Stimulated activated naive CD8-positive, alpha-beta T cell treated with anti-CD3 and anti-CD28 coated beads, Interleukin-15, Interleukin-2, amounts not matched to agents 100 U/mL and 50 U/mL, for 24 hours (primary cell): ENCODE measurements at places on chromosomes 12 and 14.
A peak's percentile ranks its signal among the peaks of the same experiment; 100 is the strongest.

GRCh38 chr12:2082321-2082720 is 29.5 kb downstream of the CACNA1C start:
- DNase-seq: no peak

GRCh38 chr14:84750763-84751554 is 779.0 kb upstream of the FLRT2 start:
- no peak for DNase-seq

DNA sequence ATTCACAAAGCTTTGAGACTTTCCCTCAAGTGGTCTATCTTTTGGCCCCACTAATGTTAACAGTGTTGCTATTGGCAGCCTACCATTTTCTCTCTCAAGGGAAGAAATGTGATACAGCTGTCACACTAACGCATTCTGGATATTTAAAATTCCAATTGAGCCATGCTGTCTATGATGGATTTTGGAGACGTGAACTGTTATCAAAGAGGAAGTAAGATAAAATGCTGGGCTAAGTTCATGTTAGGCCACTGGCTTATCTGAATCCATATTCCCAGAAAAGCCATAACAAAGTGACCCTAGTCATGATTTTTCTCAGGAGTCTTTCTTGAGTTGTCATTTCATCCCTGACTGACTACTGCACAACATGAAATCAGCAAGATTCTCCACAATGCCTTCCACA is 200.2 kb downstream of the PHLDA1 start:
- no peak for DNase-seq

DNA sequence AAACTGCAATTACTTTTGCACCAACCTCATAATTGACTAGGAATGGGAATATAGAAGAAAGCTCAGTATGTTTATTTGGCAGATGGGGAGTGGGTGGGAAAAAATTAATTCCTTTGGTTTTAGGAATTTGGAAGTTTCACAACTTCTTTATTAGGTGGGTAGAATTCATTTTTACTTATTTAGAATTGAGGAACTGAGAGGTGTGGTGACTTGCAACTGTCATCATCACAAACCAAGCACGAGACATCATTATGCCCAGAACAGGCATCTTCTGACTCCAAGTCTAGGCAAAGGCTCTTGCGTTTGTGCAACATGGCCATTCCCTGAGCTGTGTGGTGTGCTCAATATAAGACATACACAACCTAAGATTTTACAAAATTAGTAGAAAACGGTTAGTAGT is 380.0 kb downstream of the ATP23 start:
- no peak for DNase-seq

GRCh38 chr12:47591361-47591791 is 114.5 kb downstream of the RPAP3 start:
- DNase-seq: no peak

- DNase-seq: no peak
Measured at GRCh38 chr14:96267336-96267735, 11.3 kb downstream of the BDKRB1 start.

GRCh38 chr14:49505041-49505766 is 81.0 kb downstream of the RPS29 start:
- DNase-seq: no peak

GRCh38 chr12:3179731-3180130 is 102.6 kb downstream of the TSPAN9 start:
- no peak for DNase-seq

DNA sequence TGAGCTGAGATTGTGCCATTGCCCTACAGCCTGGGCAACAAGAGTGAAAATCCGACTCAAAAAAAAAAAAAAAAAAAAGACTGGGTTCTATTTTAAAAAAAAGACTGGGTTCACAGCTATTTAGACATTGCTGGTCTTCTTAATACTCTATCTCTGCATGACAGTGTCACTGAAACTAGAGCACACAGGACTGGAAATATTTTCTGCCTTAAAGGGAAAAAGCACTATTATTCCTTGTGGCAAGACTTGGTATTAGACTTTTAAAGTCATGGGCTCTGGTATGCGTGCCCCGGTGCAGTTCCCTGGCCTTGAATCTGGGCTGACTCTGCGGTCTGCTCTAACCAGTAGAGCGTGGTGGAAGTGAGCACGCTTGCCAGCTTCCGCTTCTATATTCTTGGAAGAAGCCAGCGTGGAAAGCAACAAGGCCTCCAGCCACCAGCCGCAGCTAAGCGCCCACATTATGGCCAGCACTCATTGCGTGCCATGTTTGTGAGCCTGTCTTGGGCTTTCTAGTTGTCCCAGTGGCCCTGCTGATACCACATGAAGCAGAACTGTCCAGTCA is 31.3 kb downstream of the PRKAB1 start:
- no peak for DNase-seq

GRCh38 chr12:131882804-131883520 is 11.5 kb upstream of the ULK1 start:
- DNase-seq: no peak

DNA sequence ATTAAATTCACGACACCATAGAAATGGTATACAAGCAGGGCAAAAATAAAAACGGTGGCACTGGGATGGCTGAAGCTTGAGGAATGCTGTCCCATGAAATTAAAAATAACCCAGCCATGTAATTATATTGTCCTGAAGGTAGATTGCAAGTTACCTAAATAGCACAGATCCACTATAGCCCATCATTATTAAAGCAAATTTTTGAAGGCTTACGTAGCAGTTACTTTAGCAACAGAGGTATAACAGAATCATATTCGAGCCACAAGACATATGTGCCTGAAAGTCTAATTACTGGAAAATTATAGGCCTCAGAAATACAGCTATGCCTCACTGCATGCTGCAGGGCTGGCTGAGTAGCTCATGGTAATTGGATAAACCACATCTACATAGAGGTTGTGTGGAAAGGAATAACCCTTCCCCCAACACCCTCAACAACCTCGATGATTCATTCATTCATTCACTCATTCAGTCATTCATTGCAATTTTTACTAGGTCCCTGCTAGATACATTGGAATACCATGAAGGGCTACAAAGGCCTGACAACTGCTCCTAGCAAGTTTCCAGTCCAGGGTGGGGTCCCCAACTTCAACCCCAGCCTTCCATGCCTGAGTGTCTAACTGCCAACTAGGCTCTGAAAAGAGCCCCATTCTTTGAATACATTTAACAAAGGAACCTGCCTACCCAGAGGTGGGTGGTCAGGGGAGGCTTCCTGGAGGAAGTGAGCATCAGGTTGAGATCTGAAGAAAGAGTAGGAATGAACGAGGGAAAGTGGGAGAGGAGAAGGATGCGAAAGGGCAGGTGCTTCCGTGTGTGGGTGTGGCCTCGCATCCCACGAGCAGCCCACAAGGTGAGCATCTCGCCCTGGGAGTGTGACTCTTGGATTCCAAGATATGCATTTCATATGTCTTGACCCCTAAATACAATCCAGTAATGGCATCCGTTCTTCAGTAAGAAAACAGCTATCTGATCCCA is 18.0 kb upstream of the CMKLR1 start:
- DNase-seq: no peak

DNA sequence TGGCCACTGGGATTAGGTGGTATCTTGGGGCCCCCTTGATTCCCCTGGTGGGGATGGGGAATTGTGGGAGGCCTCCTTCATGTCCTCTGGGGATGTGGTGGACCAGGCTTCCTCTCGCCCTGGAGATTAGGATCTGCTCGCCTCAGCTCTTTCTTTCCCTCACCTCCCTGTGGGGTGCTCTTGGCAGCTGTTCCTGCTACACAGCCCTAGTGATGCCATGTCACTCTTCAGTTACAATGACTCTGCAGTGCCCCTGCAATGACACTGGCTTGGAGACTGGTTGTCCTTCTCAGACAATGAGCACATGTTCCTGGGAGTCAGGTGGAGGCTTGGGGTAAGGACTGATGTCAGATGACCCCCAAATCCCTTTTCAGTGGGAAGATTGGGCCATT is 83.9 kb downstream of the ADCK1 start:
- DNase-seq: no peak

DNA sequence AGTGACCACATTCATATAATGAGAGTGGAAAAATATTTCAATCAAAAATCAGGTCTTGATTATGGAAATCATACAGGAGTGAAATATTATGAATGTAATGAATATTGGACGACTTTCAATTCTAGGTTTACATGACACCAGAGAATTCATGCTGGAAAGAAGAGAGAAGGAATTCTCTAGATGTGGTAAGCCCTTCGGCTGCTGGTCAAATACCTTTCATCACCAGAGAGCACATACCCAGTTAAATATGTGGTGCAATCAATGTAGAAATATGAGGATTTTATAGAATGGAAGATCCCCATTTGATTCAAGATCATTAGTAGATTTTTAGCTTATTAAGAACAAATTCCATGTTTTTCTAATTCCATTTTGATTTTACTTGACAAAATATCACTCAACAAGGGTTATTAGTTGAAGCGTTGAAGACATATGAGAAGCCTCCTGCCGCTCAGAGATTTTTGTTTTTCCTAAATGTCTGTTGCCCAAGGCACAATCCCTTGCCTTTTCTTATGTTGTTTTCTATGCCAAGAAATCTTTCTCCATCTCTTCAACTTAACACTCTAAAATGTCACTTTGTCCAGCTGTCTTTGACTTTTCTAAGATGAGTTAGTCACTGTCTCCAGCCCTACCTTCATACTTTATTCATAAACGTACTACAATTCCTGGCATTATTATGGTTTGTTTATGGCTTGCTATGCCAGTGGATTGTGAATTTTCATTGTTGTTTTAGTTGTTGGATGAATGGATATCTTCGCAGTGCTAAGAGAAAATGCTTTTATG is 72.8 kb upstream of the ZDHHC17 start:
- DNase-seq: no peak

DNA sequence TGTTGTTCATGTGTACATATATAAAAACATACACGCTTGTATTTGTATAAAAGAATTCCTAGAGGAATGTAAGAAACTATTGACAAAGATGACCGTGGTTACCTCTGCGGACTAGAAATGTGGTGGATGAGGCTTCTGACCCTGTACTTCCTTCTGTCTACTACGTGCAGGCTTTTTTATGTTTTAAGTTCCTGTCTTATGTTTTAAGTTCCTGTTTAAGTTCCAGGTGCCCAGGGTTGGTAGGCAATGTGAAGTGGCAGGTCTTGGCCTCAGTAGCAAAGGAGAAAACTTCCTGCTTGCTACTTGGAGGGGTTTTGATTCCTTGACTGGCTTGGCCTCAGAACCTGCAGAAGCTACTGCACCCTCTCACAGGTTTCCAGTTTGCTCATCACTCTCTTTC is 11.6 kb downstream of the POMT2 start:
- no peak for DNase-seq

DNA sequence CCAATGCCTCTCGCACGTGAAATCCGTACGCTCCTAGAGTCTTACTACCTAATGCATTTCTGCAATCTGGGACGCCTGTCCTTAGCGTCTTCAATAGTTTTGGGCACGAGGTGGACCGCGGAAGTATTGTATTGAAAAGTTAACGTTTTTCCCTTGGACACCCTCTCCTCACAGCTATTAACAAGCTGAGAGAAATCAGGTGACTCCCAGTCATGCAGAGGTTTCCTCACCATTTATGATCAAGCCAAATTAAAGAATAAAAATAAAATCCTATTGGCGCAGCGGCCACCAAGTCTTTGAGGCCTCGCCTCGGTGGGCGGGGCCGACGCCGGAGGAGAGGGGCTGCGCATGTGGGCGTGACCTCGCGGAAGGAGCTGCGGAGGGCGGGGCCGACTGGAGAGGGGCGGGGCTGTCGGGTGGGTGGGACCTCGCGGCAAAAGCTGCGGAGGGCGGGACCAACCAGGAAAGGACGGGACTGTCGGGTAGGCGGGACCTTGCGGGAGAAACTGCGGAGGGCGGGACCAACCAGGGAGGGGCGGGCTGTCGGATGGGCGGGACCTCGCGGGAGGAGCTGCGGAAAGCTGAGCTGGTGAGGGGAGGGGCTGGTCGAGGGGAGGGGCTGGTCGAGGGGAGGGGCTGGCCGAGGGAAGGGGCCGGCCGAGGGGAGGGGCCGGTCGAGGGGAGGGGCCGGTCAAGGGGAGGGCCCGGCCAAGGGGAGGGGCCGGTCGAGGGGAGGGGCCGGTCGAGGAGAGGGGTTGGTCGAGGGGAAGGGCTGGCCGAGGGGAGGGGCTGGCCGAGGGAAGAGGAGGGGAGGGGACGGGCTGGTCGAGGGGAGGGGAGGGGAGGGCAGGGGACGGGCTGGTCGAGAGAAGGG is 1.1 kb upstream of the PPP2R5C start:
- peak; percentile 96 for DNase-seq

GRCh38 chr12:52005218-52005902 is 1.4 kb upstream of the TAMALIN start:
- DNase-seq: no peak

GRCh38 chr12:105470102-105470501 is 139.6 kb downstream of the C12orf75 start:
- no peak for DNase-seq

DNA sequence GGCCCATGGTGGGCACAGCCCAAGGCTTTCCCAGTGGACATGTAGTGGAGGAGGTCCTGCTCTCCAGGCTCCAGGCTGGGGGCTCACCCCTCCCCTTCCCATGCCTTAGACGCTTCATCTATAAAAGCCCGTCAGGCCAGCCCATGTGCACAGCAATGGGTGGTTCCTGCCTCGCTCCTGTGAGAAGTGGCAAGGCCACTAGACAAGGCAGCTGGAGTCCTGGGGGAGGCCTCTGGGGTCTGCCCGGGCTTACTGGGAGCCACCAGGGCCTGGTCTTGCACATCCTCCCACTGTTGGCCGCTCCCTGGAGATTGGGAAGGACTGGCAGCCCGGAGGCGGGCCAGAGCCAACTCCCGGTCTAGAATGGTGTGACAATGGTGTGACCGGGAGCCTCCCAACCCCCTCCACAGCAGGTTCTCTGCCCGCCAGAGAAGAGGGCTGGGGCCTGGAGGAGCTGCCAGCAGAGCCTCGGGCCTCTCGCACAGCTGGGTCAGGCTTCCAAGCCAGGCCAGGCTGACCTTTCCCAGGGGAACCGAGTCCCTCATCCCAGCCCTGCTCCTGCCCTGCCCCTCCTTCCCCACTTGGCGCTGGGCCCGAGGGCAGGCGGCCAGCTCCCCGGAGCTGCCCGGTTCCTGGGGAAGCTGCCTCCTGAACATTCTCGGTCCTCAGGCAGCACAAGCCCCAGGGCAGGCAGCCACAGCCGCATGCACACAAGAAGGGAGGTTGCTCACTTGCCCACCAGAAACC is 97.9 kb downstream of the RFLNA start:
- no peak for DNase-seq

GRCh38 chr12:94553130-94553519 is 93.5 kb upstream of the CEP83 start:
- DNase-seq: no peak

DNA sequence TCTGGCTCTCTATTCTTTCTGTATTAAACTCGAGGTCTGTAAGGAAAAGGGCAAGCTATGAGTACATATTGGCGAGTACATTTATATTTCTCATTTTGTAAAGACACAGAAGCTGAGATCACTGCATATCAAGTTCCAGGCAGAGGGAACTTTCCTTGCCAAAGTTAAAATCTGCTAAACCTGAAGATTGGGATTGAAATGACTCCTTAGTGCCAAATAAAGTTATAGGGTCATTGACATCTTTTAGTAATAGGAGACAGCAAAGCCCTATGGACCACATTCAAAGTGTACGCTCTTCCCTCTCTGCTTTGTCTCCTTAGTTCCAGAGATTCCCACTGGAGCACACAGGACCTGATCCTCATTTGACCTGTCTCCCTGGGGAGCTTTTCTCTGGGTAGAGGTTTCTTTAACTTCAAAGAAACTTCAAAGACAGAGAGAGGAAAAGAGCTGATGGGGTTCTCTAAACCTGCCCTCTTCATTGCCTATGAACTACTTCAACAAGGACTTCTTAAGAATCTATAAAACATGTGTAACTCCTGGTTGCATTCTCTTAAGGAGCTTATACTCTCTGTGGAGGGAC is 42.6 kb upstream of the PTPRR start:
- DNase-seq: no peak

GRCh38 chr12:70745048-70745447 is 107.8 kb upstream of the PTPRB start:
- DNase-seq: no peak

GRCh38 chr14:87601036-87601435 is 391.9 kb downstream of the GALC start:
- DNase-seq: no peak
